Stimulated activated CD8-positive, alpha-beta memory T cell treated with anti-CD3 and anti-CD28 coated beads, Interleukin-2, amount 100 ng/mL, for 48 hours (primary cell): ENCODE measurements at places on chromosomes 7 and 10.

- DNase-seq, result no peak
Measured at GRCh38 chr7:157427811-157428553, 91.2 kb downstream of the DNAJB6 start.

DNA sequence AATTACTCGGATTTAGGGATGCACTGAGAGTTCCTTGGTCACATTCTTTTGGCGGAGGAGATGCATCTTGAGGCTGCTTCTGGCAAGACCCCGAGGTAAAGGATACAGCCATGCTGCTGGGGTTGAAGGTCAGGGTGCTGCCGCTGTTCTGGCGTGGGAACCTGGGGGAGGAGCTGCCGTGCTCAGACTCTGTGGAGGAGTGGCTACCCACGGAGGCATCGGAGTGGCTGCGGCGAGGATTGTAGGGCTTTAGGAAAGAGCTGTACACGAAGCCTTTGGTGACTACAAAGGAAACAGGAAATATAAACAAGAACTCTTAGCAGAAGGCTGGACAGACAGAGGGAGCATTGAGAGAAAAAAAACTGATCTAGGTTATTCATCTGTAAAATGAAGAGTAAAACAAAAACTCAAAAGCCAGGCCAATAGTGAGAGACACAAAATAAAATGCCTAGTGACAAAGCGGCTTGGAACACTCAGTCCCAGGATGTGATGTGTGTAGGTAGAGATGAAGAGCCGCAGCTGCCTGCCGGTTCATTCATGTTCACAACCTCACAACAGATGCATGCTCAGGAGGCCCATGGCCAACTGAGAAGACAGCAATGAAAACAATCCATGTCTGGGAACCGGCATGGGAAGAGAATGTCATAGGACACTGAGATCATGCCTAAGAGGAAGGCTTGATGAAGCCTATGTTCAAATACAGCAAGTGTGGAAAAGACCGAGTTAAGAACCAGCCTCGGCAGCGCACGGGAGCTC is 97.8 kb downstream of the ABCC2 start:
- DNase-seq, result no peak

DNA sequence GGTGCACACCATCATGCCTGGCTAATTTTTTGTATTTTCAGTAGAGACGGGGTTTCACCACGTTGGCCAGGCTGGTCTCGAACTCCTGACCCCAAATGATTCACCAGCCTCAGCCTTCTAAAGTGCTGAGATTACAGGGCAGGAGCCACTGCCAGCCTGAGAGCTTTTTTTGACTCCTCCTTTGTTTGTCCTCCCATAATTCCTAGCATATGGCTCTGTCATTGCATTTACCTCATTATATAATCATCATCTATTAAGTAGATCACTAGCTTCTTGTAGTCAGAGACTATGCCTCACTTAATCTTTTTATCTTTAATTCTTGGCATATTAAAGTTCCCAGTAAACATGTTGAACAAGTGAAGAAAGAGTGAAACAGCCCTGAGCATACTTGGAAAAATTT is 82.1 kb downstream of the CPEB3 start:
- DNase-seq, result no peak

GRCh38 chr7:1631678-1632077 is 38.4 kb upstream of the ELFN1 start:
- DNase-seq, result no peak

GRCh38 chr10:15419279-15419874 is 48.3 kb upstream of the FAM171A1 start:
- DNase-seq, result no peak

- no peak for DNase-seq
Measured at GRCh38 chr10:92790440-92790839, 57.9 kb upstream of the EXOC6 start.

DNA sequence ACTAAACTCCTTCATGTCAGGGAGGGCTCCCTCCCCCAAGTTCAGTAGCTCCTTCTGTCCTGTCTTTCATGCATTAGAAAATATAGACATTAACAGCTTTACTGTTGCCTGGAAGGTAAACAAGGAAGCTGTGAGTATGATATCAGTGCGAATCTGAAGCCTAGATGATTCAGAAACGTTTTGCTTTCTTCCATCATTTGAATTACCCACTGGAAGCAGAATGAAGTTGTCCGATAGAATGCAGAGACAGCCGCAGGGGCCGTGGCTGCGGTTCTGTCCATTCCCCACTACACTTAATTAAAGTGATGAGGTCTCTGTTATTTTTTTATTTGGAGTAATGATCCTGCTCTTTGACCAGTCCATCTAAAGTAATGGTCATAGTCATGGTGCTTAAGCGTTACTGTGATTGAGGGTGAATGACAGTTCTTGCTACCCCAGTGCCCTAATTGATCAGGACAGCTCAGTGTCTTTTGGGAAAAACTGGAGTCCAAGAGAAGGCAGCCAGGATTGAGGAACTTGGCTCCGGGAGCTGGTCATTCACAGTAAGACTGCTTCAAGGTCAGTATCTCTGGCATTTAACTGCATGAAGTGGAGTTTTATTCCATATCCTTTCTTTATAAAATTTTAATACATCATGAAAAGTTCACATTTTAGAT is 69.9 kb downstream of the PTPRE start:
- no peak for DNase-seq

DNA sequence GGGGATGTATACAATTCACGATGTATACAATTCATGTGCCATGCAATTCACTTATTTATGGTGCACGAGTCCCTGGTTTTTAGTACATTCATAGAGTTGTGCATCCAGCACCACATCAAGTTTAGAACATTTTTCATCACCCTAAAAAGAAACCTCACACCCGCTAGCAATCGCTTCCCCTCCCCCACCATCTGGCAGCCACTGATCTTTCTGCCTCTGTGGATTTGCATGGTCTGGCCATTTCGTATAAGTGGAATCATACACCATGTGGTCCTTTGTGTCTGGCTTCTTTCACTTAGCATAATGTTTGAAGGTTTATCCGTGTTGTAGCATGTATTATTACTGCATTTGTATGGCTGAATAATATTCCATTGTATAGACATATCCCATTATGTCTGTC is 52.1 kb downstream of the PRF1 start:
- DNase-seq, result no peak

- no peak for DNase-seq
Measured at GRCh38 chr7:131222171-131222570, 105.5 kb upstream of the MKLN1 start.

GRCh38 chr7:36272567-36273269 is 116.9 kb upstream of the ANLN start:
- DNase-seq, result no peak
